NCI-H524 (cell line): ENCODE measurements at places on chromosomes 1 and 21.
A peak's percentile ranks its signal among the peaks of the same experiment; 100 is the strongest.

DNA sequence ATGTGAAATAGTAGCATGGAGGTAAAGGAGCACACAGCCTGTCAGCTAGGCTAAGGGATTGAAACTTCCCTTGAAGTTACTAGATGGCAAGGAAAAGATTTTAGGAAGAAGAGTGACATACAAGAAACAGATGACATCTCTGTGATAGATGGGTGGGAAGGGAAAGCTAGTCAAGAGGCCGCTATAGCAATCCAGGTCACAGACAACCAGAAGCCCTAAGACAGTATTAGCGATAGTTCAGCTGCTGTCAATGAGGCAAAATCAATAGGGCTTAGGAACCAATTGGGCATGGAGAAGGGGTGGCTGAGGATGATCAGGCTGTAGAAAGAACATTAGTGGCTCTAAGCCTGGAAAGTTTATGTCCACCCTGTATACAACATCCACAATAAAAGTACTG is 111.1 kb downstream of the GLUL start:
- DNase-seq: peak; percentile 42

DNA sequence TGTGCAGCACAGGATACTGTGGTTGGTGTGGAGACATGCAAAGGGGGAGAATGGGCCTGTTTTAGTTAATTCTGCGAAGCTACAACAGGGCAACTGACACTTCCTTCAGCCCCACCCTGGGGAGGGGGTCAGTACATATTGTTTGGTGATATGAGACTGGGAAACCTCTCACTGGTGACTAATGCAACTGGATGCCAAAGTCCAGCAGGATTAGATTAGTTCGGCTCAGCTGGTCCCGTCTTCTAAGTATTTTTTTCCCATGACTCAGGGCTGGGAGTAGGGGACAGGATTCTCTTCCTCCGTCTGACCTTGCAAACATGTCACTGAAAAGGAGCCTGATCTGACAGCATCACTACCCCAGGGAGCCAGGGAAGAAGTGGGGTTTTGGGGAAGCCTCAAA is 43.0 kb downstream of the PLXNA2 start:
- DNase-seq: no peak

DNA sequence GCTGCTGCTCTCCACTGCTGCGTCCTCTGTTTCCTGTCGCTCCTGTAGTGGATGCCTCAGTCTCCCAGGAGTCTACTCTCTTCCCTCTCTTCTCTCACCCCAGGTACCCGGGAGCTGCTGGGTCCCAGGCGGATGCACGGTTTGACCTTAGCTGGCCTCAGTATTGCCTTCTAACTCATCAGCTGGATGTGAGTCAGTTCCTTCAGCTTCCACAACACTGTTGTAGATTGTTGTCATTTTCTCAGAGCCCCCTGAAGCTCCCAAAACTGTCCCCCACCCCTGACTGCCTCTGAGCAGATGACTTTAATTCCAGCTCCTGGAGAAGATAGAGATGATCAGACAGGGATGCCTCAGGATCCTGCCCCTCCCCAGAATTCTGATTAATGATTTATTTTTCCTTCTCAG is 7.2 kb downstream of the CNIH3 start:
- DNase-seq: no peak

GRCh38 chr1:22949822-22950331 is 22.8 kb downstream of the LACTBL1 start:
- no peak for DNase-seq

DNA sequence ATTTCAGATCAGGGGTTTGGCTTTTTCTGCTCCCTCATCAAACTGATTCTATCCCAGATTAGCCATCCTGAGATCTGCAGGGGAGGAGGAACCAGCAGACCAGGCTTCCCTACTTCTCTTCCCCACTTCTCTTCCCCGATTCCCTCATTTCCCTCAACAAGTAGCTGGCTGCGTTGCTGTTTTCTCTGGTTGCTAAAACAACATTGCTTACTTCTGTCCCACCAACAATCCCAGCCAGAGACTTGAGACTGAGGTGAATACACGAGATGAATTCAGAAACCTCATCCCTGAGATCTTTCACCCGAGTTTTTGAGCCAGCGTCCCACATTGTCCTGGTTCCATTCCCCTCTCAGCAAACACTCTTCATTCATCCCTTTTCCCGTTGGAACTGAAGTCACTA is 22.4 kb downstream of the DYRK3 start:
- DNase-seq: no peak

DNA sequence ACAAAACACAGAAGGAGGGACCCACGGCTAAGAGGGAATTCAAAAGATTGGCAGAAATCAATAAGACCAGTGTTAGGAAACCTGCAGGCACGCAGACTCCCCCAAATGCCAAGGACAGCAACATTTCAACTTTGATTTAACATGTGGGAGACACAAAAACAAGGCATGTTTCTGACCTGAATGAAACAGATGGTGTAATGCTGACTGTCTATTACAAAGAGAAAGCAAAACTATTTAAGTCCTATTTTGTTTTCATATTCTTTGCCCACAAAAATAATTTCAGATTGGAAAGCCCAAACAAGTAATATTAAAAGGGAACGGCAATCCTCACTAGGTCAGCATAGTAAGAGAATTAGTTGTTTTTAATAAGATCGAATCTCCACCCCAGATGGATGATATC is 107.9 kb downstream of the S1PR1 start:
- no peak for DNase-seq

DNA sequence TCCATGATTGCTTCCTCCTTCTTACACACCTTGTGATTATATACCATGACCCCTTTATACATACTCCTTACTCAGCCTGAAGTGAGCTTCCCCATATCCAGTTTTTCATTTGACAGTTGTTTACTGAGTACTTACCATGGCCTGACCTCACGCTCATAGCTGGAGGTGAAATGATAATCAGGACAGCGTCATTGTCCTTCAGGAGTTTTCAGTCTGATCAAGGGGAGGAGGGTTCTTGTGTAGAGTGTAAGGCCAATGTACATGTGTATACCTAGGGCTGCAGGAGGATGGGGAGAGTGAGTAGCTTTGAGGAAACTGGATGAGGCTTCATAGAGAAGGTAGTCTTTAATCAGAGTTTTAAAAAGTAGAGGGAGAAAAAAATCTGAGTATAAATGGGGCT is 325.8 kb downstream of the RYR2 start:
- no peak for DNase-seq

DNA sequence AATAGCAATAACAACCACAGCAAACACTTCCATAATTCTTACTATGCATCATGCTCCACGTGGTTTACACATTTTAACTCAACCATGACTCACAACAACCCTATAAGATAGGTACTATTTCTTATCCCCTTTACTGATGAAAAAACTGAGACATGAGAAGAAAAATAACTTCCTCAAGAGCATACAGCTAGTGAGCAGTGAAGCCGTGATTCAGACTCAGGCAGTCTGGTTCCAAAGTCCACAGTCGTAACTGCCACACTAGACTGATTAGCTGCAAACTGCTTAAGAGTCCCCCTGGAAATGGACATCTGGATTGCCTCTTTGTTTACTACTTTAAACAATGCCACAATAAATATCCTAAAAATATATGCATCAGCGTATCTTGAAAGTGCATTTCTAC is 55.7 kb downstream of the PLD5 start:
- DNase-seq: no peak

DNA sequence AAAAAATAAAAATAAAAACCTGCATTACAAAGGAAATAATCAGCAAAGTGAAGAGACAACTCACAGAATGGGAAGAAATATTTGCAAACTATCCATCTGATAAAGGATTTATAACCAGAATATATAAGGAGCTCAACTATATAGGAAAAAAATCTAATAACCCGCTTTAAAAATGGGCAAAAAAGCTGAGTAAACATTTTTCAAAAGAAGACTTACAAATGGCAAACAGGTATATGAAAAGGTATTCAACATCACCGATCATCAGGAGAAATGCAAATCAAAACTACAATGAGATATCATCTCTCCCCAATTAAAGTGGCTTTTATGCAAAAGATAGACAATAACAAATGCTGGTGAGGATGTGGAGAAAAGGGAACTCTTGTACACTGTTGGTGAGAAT is 3.8 kb upstream of the GNG5 start:
- no peak for DNase-seq

DNA sequence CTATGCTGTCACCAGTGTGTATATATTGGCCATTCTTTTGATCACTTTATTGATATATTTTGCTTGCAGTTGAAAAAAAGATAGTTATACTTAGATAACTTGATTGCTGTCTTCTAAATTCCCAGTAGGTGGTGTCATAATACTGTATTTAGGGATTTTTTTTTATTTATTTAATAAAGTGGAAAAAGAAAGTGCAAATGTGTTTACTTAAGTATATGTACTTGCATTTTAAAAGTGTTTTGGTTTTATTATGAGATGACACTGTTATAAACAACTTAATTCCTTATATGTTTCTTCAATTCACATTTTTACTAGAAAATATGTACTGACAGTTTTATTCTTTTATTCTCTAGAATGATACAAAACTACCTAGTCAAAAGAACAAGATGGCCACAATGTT is 164.8 kb downstream of the USP25 start:
- no peak for DNase-seq

GRCh38 chr1:234062166-234062565 is 157.7 kb downstream of the SLC35F3 start:
- no peak for DNase-seq

DNA sequence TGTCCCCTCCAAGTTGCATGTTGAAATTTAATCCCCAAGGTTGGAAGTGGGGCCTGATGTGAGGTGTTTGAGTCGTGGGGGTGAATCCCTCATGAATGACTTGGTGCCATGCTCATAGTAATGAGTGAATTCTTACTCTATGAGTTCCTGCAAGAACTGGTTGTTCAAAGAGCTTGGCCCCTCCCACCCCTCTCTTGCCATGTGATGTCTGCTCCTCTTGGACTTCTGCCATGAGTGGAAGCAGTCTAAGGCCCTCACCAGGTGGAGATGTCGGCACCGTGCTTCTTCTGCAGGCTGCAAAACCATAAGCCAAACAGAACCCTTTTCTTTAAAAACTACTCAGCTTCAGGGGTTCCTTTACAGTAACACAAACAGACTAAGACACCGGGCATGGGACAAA is 14.3 kb downstream of the G0S2 start:
- DNase-seq: no peak

GRCh38 chr21:46062471-46063211 is 35.3 kb upstream of the COL6A2 start:
- DNase-seq: no peak

DNA sequence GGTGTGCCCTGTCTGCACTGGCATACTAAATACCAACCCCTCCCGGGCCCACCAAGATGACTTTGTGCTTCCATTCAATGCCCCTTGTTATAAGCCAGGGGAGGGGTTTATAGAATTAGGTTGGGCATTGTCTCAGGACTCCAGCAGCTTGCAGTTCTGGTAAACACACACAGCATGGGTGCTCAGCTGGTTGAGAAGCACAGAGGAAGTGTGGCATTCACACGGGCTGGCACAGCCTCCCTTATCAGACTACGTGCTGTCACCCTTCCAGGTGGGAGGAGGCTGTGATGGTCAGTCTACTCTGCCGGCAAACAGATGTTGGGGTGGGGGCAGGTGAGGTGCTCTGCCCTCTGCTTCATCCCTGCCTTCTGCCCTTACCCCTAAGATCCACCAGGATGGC is 15.0 kb upstream of the SLC6A17 start:
- DNase-seq: no peak

GRCh38 chr1:223691121-223691520 is 21.2 kb upstream of the CAPN2 start:
- DNase-seq: no peak

- DNase-seq: no peak
Measured at GRCh38 chr1:18926315-18927081, 24.1 kb upstream of the ALDH4A1 start.

- DNase-seq: no peak
Measured at GRCh38 chr1:206000641-206001339, 2.4 kb downstream of the RAB7B start.

DNA sequence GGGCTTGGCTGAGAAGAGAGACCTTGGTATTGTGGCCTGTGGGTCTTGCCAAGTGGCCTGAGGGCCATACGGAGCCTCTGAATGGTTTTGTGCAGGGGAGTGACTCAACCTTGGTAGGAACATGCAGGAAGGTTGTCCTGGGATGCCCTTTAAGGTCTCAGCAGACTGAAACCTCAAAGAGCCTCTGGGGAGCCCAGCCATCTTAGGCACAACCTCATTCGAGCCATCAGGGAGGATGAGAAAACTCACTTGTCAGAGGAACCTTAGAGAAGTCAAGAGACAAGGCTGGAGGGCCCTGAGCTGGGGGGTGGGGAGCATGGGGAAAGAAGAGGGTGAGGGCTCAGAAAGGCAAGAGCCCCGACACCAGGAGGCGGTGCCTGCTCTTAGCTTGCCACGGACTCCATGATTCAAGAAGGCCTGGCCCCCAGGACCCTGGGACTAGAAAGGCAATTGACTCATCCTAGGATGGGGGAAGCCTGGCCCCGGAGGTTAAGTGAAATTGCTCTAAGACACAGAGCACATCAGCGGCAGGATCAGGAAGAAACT is 13.0 kb downstream of the IFI6 start:
- no peak for DNase-seq

DNA sequence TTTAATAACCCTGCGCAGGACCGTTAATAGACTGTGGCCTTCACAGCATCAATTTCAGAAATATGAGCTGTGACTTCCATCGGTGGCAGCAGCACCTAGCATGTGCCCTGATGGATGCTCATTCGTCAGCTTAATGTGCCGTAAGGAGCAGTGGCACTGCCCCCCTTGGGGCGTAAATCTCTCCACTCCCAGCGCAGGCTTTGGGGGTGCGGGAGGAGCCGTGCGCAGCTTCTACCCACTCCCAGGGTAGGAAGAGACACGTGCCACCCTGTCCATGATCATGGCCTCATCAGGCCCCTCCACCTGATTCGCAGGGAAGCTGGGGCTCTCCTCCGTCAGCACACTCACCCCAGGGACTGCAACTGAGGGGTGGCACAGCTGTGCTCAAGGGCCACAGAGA is 149.5 kb downstream of the NPHP4 start:
- DNase-seq: no peak

DNA sequence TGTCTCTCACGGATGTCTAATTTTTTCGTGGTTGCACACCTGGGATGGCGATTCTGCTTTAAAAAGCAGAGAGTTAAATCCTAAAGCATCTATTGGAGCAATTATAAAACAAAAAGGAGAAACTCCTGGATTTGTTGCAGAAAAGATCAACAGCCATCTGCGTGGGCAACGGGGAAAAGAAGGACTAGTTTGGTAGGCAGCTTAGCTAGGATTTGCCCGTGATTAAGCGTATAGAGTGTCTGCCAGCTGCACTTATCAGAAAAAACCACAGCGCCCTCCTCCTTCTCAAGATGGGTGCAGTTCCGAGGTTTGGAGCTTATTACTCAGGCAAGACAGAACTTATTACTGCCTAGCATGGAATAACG is 526 bp upstream of the SLC25A24 start:
- peak; percentile 90 for DNase-seq
